T-helper 9 cell (primary cell): ENCODE measurements at places on chromosomes 12 and 14.

DNA sequence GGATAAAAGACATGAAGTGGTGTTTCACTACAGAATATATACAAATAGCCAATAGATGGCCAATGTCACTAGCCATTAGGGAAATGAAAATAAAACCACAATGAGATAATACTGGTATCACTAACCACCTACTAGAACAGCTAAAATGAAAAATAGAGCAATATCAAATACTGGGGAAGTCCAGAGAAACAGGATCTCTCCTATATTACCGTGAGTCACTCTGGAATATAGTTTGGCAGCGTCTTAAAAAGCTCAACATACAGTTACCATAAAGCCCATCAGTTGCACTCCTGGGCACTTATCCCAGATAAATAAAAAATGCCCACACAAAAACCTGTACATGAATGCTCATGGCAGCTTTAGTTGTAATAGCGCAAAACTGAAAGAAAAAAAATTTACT is 101.7 kb downstream of the TMTC1 start:
- no peak for DNase-seq

- no peak for DNase-seq
These were observed 37.6 kb upstream of the TSPAN8 start for GRCh38 chr12:71195338-71195896.

GRCh38 chr12:132238884-132239283 is 90.5 kb downstream of the GALNT9 start:
- DNase-seq: no peak

DNA sequence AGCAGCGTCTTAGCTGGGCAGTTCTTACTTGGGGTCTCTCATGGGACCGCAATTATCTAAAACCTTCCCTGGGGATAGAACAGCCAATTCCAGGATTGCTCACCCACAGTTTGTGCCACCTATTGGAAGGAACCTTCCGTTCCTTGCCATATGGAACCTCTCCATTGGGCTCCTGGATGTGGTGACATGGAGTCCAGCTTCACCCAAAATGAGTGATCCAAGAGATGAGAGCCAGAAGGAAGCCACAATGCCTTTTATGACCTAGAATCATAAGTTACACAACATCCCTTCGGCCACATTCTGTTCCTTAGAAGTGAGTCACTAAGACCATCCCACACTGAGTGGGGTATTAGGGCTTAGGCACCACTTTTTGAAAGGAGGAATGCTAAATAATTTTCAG is 164.4 kb downstream of the FBXL14 start:
- no peak for DNase-seq

DNA sequence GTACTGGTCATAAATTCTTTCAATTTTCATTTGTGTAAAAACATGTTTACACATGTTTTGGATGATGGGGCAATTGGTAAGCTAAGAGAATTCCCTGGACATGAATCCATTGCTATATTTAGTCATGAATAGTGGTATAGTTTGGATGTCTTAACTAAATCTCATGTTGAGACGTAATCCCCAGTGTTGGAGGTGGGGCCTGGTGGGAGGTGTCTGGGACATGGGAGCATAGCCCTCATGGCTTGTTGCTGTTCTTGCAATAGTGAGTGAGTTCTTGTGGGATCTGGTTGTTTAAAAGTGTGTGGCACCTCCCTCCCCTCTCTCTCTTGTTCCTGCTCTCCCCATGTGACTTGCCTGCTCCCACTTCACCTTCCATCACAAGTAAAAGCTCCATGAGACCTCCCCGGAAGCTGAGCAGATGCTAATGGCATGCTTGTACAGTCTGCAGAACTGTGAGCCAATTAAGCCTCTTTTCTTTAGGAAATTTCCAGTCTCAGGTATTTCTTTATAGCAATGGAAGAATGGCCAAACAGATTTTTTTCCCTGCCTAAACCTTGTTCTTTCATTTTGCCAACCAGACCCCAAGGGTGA is 33.6 kb downstream of the CTSG start:
- DNase-seq: no peak

- DNase-seq: no peak
These were observed 48.0 kb downstream of the ZNF664 start for GRCh38 chr12:124021007-124021406.

- DNase-seq: peak; percentile 31
These were observed 6.5 kb downstream of the NECAP1 start for GRCh38 chr12:8088574-8088973.

GRCh38 chr12:79067977-79068376 is 203.4 kb downstream of the SYT1 start:
- no peak for DNase-seq

- DNase-seq: no peak
These were observed 41.8 kb upstream of the CRY1 start for GRCh38 chr12:107135177-107135576.

GRCh38 chr12:3103806-3104205 is 26.6 kb downstream of the TSPAN9 start:
- DNase-seq: no peak

DNA sequence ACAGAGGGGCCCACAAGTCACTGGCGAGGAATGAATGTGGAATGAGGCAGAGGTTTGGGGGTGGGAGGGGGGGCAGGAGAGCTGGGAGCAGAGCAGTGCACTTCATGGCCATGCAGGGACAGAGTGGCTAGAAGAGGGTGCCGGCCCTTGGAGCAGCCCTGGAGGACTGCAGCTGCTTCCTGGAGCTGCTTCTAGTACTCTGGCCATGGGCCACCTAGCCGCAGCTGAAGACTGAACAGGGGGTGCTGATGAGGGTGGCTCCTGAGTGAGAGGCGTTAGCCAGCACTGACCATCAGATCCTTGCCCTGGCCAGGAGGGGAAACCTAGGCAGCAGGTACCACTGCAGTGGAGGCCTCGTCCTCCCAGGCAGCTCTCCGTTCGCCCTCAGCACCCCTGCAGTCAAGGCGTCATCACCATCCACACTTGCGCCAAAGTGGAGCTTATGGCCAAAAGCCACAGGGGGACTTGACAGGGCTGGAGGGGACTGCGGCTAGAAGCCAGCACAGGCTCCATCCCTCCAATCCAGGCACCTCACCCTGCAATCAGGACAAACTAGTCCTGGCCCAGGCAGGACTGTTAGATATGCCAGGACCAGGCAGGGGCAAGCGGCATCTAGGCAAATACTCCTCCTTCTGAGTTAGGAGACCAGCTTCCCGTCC is 16.4 kb downstream of the OTUB2 start:
- no peak for DNase-seq

GRCh38 chr14:64053694-64054669 is 201.2 kb downstream of the SYNE2 start:
- DNase-seq: no peak

- no peak for DNase-seq
These were observed 131.2 kb downstream of the NUBPL start for GRCh38 chr14:31692376-31692781.

DNA sequence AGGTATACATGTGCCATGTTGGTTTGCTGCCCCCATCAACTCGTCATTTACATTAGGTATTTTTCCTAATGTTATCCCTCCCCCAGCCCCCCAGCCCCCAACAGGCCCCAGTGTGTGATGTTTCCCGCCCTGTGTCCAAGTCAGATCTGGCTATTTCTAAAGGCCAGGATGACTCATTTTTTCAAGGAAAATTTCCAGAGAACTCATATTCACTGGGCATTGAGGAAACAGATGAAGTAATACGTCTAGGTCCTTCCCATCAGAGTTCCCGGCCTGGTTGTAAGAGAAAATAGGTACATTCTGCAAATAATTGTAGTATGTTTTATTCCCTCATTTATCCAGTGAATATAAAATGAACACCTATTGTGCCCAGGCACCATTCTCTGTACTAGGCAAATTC is 345.2 kb downstream of the BCL11B start:
- DNase-seq: no peak

- no peak for DNase-seq
These were observed 16.0 kb upstream of the RNASE10 start for GRCh38 chr14:20489093-20489994.

DNA sequence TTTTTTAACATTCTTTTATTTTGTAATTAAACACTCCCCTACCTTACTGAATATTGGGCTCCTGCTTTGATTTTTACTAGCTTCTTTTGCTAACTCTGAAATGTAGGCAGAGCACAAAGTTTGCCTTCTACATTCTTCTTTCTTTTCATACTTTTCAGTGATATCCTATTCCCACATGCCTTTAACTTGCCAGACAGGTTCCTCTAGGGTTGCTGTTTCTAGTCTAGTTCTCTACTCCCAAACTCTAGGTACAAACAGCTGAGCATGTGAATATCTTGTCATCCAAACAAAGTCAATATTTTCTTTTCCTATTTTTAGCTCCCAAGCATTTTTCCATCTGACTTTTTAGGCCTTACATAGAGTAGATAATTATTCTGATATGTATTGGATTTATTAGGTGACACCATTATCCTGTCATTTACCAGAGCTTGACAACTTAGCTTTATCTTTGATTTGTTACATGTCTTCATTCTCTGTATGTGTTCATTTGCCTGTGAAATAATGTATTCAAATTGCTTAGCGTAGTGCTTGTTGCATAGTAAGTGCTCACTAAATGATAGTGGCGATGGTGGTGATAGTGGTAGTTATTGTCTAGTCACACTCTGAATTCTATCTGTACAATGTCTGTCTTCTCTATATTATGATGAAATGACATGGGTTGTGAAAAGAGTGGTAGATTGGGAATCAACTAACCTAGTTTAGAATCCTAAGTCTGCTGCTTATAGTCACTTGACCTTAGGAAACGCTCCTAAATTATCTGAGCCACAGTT is 73.6 kb upstream of the DNM1L start:
- DNase-seq: no peak

- no peak for DNase-seq
These were observed 3.0 kb downstream of the GAS2L3 start for GRCh38 chr12:100576331-100577036.

DNA sequence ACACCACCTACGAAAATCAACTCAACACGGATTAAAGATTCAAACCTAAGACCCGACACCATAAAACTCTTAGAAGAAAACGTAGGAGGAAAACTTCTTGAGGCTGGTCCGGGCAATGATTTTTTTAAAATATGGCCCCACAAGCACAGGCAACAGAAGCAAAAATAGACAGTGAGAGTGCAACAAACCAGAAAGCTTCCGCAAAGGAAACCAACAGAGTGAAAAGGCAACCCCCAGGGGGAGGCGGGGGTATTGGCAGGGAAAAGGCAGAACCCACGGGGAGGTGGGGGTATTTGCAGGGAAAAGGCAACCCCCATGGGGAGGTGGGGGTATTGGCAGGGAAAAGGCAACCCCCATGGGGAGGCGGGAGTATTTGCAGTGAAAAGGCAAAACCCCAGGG is 20.5 kb upstream of the FBRSL1 start:
- no peak for DNase-seq

- DNase-seq: no peak
These were observed 23.6 kb downstream of the RFLNA start for GRCh38 chr12:124318278-124319020.

- peak; percentile 55 for DNase-seq
These were observed 560 bp downstream of the LGALS3 start for GRCh38 chr14:55129428-55130195.

- DNase-seq: no peak
These were observed 12.6 kb downstream of the RASSF9 start for GRCh38 chr12:85823436-85824180.

- DNase-seq: no peak
These were observed 218.3 kb downstream of the AACS start for GRCh38 chr12:125283521-125283920.

- no peak for DNase-seq
These were observed 10.4 kb upstream of the MED13L start for GRCh38 chr12:116287842-116288301.

DNA sequence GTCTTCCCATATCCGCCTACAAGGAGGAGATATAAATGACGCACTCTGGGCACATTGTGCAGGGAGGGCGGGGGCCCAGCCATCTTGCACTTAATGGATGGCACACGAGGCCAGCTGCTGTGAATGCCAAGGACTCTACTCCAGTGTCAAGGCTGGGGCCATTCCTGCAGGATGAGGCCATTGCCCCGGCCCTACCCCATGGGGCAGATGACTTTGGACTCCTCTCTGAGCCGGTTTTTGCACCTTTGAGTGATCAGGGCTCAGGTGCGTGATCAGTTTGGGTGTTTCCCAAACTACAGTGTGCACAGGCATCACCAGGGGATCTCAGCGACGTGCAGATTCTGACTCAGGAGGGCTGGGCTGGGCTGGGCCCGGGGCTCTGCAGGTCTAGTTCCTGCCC is 16.1 kb downstream of the MMAB start:
- no peak for DNase-seq

GRCh38 chr14:65169351-65169750 is 67.0 kb upstream of the MAX start:
- DNase-seq: no peak

- no peak for DNase-seq
These were observed 14.9 kb downstream of the UBE3B start for GRCh38 chr12:109492371-109492770.

- DNase-seq: no peak
These were observed 108.6 kb downstream of the SAMD4A start for GRCh38 chr14:54675236-54676128.

- no peak for DNase-seq
These were observed 48.2 kb upstream of the DAAM1 start for GRCh38 chr14:59140106-59140843.

DNA sequence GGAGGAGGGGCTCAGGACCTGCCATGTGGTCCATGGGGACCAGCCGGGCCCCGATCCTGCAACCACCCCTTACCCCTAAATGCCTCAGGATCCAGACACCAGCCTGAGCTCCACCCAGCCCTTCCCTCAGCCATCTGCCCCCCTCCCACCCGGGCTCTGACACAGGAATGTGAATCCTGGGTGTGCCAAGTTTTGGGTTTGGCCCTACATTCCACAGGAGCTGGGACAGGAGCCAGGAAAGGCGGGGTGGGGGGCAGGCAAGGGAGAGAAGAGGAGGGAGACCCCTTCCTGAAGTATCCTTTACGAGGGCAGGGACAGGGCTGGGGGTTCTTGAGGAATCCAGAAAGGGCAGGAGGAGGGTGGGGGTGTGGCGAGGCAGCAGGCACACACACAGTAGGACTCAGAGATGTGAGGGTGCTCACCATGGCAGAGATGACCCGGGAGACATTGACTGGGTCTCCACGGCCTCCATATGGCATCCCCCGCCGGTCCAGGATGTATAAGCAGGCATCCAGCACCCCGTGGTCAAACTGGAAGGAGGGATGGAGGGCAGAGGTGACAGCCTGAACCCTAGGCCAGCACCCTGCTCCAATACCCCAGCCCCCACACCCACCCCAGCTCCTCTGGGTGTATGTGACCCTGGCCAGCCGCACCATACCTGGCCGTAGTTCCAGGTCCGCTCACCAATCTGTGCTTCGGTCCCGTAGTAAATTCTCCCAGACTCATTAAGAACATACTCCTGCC is 3.5 kb downstream of the TGM1 start:
- no peak for DNase-seq

- no peak for DNase-seq
These were observed 2.1 kb downstream of the TDP1 start for GRCh38 chr14:89957791-89958190.

GRCh38 chr12:124706363-124706762 is 139.0 kb upstream of the NCOR2 start:
- no peak for DNase-seq

DNA sequence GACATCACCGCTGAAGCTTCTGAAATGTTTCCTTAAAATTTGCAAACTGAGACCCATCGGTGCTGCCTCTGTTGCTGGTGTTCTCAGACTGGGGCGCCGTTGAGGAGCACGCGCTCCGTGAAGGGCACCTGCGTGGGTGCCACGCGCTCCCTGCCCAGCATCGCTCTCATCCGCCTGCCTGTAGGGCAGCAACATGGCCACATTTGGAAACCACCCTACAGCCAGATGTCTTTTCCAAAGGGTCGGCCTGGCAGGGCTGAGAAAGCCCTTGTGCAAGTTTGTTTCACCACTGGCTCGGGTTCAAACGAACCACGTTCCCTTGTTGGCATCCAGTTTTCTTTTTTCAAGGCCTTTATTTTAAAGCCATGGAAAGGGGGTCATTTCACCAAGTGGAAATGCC is 13.9 kb downstream of the ADGRD1 start:
- no peak for DNase-seq
